NCI-H526 (cell line): ENCODE measurements at places on chromosomes 11 and 22.
A peak's percentile ranks its signal among the peaks of the same experiment; 100 is the strongest.

- no peak for DNase-seq
Observed at GRCh38 chr11:44625759-44626523, 60.5 kb downstream of the CD82 start.

DNA sequence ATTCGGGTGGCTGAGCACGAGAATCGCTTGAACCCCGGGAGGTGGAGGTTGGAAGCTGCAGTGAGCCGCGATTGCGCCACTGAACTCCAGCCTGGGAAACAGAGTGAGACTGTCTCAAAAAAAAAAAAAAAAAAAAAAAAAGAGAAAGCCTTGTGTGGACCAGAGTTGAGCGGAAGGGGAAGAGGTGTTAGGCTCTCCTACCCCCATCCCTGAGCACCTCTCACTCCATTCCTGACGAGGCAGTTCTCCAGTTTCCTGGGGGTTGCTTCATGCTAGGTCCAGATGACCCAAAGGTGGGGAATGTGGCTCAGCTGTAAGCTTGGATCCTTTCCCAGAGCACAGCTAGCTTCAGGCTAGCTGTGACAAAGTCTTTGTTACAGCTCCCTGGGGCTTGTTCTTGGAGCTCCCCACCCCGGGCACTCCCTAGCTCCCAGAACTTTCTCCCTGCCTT lies 8.8 kb upstream of the DNAL4 start:
- DNase-seq: no peak

DNA sequence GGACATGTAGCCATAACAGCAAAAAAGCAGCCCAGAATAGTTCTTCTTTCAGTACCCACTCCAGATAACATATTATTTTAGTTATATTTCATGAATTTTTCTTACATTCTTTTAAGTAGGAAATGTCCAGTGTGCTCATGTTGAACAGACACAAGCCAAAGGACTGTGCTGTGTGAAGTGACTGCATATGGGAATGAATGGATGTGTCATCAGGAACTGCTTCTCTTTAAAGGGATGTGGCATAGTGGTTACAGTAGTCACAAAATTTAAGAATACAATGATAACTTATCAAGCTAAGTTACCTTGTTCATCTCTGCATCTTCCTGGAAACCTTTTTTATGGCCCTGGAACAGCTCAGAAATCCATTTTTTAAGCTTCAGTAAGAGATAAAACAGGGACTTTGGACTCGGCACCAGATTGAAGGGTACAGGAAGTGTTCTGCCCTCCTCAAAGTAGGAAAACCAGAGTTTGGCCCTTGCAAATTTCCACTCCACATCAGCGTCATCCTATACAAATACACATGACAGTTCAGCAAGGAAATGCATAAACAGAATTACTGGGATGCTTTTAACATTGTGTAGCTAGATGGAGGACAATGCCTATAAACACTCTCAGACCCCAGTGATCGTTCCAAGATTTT lies 112.8 kb downstream of the TRPC6 start:
- DNase-seq: no peak

- peak; percentile 61 for DNase-seq
Observed at GRCh38 chr11:36744375-36745168, 146.5 kb upstream of the RAG2 start.

- DNase-seq: no peak
Observed at GRCh38 chr11:93653080-93653479, 8.4 kb upstream of the CEP295 start.

DNA sequence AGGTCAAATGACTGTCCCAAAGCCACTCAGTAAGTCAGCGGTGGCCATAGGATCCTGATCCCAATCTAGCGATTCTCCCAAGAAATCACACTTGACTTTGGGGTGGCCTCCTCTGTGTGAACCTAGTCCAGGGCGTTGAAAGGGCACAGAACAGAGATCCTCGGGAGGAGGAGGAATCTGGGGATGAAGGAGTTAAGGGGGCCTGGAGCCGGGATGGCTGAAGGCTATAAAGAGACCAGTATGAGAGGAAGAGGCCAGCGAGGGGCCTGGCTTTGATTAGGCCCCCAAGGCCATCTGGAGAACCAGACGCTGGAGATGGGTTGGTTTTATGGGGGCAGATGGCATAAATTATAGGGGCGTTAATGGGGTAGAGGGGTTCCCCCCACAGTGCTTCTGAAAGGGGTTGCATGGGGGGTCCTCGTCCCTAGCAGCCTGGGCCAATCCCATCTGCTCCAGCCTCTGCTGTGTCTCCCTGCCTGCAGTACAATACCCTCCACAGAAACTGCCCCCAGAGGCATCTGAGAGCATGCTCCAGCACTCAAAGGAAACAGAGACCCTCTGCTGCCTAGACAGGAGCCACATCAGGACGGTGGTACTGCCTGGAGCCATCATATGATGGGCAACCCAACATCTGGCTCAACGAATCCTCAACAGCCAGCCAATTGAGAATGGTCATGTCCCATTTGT lies 35.2 kb upstream of the TRIM29 start:
- no peak for DNase-seq

DNA sequence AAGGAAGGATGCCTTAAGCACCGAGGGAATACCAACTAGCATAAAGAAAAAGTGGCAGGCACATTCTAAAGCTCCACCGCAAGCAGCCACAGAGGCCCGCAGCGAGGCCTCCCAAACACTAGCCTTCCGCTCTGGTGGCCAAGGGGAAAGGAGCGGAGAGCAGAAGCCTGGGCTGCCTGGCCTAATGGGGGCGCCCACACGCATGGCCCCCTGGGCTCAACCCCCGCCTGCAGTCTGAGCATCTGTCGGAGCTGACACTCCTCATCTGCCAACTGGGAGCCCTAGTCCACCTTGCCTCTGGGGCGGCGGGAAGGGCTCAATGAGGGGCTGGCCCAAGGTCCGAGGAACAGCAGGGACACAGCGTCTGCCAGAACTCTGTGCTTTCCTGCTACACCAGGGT lies 50.1 kb upstream of the WNT11 start:
- DNase-seq: no peak
